CD4-positive, alpha-beta T cell treated with Interleukin-6 at 100 ng/mL for 8 hours (primary cell): ENCODE measurements at places on chromosomes 4 and X.
A peak's percentile ranks its signal among the peaks of the same experiment; 100 is the strongest.

- DNase-seq, result peak; percentile 1
These were observed 482 bp downstream of the GSTCD start for GRCh38 chr4:105709081-105709450.

- DNase-seq, result no peak
These were observed 38.1 kb downstream of the HELQ start for GRCh38 chr4:83417566-83417965.

DNA sequence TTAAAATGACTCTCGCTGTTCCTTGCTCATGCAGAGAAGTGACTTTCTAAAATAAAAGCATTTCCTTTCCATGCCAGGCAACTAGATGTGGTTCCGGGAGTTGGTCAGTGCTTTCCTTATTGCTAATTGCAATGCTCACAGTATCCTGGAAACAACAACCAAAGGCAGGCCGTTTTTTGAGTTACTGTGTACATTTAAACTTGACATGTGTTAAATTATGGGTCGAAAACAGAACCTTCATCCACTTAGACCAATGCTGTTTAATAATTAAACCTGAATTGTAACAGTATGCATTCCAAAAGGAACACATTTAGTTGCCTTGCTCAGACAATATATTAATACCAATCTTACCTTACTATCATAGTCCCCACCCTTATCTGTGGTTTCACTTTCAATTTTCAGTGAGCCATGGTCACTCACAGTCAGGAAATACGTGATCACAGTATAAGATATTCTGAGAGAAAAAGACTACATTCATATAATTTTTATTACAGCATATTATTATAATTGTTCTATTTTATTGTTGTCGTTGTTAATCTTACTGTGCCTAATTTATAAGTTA, 102.6 kb downstream of the HS6ST2 start:
- DNase-seq, result no peak

GRCh38 chrX:48899078-48899410, 1.3 kb downstream of the PQBP1 start:
- DNase-seq, result no peak
